ENCODE measurements at places on chromosomes 6 and 20.

DNA sequence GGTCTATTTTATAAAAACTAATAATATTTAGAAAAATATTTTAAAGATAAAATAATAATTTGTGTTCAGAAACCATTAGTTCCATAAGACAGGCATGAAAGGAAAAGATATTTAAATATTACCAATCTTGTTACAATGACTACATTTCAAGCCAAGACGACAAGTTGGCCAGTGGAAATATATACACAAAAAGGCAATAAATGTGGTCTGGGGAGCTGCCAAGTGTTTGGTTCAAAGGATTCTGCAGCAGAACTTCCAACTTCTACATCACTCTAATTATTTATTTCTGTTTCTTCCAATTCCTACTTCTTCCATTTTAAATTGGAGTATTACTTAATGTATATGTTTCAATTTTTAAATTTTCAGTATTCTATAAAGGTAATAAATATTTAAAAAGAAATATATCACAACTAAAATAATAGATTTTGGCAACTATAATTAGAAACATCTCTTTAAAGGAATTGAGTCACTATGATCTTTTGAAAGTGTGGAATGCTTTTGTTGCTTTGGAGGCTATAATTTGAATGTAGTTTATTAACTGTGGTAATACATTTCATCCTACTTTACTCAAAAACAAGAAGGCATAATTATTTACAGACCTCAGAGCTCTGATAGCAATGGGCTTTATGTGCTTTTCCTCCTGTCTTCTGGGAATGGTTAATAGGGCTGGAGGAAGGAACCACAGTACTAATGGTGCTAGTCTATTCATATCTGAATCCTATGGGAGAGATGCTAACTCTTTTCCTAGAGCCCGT is 129.7 kb upstream of the FAM184A start:
- no peak for DNase-seq

- no peak for DNase-seq
These were observed 78.2 kb downstream of the TSHZ2 start for GRCh38 chr20:53050338-53050737.

- DNase-seq = no peak
These were observed 3.8 kb upstream of the HMGA1 start for GRCh38 chr6:34232901-34233300.

GRCh38 chr20:63756648-63756991 is 17.0 kb downstream of the SLC2A4RG start:
- no peak for DNase-seq

- DNase-seq = no peak
These were observed 227.7 kb downstream of the CBLN4 start for GRCh38 chr20:55777641-55778040.

DNA sequence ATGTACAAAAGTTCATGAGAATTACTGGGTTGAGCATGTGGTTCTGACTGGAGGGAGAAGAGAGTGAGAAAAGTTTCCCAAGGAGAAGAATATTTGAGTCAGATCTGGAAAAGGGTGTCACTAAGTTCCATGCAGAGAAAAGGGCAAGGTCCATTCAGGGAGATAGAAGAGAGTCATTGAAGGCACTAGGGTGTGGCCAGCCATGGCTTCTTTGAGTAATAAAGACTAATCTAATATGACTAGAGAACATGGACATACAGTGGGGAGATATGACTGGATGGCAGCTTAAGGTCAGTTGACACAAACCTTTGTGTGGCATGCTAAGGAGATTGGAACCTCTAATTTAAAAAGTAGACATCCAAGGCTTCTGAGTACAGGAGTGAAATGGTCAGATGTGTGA is 10.7 kb upstream of the SLC17A4 start:
- DNase-seq = no peak

- no peak for DNase-seq
These were observed 42.0 kb downstream of the UQCC1 start for GRCh38 chr20:35369804-35370203.

GRCh38 chr20:63701329-63702035 is 5.0 kb downstream of the TNFRSF6B start:
- DNase-seq = no peak

GRCh38 chr20:45983279-45983743 is 11.3 kb upstream of the ZNF335 start:
- DNase-seq = no peak

DNA sequence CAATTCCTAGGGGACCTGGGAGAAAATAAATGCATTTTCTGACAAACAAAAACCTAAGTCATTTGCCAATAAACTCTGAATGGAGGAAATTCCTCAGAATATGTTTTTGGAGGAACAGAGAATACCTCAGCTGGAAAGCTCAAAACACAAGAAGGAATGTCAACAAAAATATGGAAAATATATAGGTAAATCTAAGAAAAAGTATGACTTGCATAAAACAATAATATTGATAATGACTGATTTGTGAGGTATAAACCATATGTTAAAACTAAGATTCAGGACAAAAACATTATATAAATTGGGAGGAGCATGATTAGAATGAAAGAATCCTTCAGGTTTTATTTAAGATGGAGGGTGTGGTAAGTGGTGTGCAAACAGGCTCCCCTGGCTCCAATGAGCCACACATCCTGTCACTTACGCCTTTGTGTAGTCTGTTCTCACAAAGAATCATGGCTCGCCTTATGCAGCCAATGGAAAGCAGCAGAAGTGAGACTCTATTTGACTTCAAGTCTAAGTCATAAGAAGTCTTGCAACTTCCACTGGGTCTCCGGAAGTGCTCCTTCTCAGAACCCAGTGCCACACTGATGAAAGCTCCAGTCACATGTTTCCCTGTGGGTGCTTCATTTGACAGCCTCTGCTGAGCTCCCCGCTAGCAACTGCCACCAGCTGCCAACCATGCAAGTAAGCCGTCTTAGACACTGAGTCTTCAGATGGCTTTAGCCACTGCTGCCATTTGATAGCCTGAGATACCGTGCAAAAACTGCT is 8.1 kb downstream of the CFAP61 start:
- no peak for DNase-seq

All from SJSA1 (cell line).